ENCODE measurements at places on chromosomes 6 and 20.

- DNase-seq: no peak
These were observed 151.6 kb downstream of the SYNDIG1 start for GRCh38 chr20:24620937-24621519.

DNA sequence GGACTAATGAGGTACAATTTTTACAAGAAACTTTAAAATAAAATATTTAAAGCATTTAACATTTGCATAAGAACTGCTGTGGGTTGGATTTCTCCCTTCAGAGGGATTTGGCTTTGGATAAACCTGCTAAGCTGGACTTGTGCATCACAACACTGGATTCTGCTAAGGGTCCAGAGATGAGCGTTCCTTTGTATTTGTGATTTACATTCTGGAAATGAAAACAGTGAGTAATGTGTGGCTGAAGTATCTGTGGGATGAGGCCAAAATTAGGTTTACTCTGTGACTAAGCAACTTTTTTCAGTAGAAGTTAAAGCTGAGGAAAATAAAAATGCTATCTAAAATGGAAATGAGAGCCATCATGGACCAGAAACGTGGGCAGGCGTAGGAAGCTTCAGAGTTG is 494.3 kb downstream of the EPM2A start:
- no peak for DNase-seq

- no peak for DNase-seq
These were observed 53.0 kb downstream of the FARS2 start for GRCh38 chr6:5314191-5314865.

DNA sequence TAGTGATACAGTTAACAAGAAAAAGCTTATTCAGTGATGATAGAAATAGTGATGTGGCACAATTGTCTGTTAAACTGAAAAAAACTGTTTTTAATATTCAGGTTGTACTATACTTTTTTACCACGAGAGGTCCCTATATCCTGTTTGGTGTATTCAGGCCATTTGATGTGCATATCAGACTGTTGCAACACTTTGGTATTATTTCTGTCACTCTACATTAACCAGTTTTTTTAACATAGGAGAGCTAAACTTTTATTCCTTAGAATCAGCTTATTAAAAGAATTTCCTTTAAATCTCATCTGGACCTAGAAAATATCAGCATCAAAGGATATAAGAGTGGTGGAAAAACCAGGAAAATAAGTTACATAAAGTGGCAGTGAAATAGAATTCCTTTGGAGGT is 36.8 kb downstream of the TSPYL4 start:
- no peak for DNase-seq

GRCh38 chr6:33414592-33415271 is 3.2 kb downstream of the CUTA start:
- no peak for DNase-seq

DNA sequence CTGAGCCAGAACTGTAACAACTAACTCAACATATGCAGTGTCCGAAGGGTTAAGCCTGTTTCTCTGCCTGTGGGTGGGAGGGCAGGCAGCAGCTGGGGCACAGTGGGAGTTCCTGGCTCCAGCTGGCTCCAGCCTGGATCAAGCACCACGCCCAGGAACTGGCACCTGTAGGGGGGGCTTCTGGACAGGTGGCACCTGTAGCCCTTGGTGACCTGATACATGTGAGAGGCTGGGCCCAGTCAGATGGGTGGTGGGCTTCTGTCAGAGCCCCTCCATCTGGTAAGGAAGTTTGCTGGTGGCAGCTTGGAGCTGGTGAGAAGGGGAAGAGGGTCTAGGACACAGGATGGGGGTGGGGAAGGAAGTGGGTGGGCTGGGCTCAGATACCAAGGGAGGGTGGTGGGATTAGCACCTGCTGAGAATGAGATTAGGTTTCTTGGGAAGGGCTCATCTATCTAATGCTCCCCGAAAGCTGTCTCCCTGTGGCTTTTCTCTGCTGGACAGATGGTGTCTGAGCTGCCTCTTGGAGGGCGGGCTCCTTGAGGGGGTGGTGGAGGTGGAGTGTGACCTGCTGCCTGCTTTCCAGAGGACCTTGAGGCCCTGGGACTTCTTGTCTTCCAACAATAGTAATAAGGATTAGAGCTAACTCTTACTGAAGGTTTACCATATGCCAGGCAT is 28.5 kb downstream of the BCL2L1 start:
- DNase-seq: no peak

All from HuH-7 (cell line).